Stimulated activated CD8-positive, alpha-beta memory T cell treated with anti-CD3 and anti-CD28 coated beads, Interleukin-4, amount 100 ng/mL, for 24 hours (primary cell): ENCODE measurements at places on chromosomes 12 and 14.
A peak's percentile ranks its signal among the peaks of the same experiment; 100 is the strongest.

DNA sequence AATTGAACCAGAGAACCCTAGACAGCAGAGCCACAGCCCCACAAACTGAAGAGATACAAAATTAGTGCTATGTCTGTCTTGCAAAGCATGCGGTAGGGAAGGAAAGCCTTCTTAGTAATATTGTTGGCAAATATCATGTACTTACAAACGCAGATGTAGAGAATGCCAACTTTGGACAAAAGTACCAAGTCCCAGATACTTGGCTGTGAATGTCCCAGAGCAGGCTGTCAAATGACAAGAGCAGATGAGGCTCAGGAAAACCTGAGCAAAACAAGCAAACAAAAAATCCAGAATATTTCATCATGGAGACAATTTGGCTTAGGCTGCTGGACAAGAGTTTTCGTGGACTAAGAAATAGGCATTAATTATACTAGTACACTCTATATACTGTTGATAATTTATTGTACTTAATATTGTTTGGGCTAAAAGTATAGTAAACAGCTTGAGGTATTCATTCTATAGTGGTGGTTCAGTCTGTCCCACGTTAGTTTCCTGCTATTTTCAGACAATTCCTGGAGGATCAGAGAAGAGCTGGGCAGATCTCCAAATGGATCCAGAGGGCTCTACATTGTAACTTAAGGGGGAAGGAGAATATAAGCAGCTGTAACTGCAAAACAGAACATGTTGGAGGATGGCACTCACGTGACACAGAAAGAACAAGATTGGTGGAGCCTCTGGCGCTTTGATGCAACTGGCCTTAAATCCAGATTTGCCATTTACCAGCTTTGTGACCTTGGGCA lies 329.8 kb downstream of the ATP23 start:
- no peak for DNase-seq

- no peak for DNase-seq
Observed at GRCh38 chr12:5921027-5921909, 23.8 kb downstream of the ANO2 start.

DNA sequence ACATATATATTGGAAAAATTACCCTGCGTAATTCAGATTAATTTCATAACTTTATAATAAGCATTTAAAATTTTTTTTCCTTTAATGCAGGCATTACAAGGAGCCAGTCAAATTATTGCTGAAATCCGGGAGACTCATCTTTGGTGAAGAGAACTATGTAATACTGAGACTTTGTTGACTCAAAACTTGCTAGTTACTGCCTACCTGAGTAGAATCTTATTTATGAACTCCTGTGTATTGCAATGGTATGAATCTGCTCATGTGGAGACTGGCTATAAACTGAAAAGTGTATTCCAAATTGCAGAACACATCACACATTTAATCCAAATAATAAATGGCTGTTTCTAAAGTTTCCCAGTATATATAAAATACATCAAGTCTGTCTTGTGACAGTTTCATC lies 12.4 kb downstream of the YARS2 start:
- no peak for DNase-seq

DNA sequence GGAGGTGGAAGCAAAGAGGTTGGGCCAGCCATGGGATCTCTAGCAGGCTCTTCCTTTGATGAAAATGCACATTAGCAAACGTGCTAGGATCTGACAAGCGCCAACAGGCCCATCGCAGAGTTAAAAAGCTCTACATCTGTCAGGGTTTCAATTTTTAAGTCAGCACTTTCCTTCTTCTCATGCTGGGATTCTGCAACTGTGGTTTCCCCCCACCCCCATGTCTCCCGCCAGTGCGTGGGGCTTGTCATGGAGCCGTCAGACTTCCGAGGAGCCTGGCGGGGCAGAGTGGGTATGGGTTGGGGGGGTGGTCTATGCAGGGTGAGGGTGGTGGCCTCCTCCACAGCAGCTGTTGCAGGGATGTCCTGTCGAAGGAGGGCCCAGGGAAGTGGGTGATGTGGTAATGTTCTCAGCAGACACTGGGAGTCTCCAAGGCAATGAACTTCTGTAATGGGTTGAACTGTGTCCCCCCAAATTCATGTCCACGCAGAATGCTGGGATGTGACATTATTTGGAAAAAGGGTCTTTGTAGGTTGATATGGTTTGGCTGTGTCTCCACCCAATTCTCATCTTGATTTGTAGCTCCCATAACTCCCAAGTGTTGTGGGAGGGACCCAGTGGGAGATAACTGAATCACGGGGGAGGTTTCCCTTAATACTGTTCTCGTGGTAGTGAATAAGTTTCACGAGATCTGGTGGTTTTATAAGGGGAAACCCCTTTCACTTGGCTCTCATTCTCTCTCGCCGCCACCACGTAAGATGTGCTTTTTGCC lies 115.2 kb upstream of the MAP1LC3B2 start:
- no peak for DNase-seq

DNA sequence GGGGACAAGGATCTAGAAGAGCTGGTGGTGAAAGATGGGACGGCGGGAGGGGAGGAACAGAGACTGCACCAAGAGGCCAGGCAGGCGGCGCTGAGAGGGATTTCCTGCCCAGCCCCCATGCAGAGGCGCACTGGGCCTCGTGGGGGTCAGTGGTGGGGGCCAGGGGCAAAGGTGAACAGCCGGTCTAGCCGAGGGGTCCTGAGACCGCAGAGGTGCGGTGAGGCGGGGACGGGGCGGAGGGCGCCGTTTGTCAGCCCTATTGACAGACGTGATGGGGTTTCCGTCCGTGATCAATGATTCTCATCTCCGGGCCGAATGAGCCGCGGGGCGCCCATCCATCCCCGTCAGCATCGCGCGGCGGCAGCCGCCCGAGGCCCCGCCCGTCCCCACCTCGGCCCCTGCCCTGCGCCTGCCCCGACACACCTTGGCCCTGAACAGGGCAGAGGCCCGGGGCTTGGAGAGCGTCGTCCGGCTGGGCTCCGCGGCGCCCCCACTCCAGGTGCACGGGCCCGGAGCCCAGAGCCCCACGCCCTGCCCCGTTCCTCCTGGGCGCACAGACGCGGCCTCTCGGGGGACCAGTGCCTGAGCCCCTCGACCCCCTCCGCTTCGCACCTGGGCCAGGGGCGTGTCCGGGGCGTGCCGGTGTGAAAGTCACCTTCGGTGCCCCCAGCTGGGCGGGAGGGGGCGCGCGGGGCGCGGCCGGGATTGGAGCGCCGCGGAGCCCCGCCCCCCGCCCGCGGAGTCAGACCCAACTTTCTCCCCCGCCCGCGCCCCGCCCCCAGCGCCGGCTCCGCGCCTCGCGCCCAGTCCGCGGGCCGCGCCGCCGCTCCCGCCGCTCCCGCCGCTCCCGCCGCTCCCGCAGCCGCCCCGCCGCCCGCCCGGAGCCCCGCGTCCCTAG lies at the start of gene NXPH4:
Gene NXPH4, plus strand, starts transcription at position 781 of the 898 bp plus-strand sequence. CDS start 176 bp downstream, outside the sequence.
- DNase-seq: peak; percentile 51

GRCh38 chr12:116483959-116484750 lies 75.0 kb upstream of the MAP1LC3B2 start:
- DNase-seq: no peak

- DNase-seq: no peak
Observed at GRCh38 chr14:90781876-90782275, 34.4 kb downstream of the TTC7B start.

DNA sequence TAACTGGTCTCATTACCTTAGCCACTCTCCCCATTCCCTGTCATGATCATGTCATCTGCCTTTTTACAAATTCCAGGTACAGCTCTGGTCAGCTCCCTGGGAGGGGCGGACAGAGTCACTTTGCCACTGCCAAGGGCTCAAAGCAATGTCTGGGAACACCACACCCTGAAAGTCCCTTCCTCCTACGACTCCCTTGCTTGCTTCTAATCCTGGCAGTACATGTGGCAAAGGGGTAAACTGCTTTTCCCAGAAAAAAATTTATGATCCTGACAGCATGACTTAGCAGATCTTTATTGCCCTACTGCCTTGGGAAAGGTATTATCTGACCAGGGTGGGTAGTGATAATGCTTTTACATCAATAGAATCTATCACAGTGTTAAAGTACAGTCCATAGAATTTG lies 376.0 kb upstream of the PDE3A start:
- DNase-seq: no peak

DNA sequence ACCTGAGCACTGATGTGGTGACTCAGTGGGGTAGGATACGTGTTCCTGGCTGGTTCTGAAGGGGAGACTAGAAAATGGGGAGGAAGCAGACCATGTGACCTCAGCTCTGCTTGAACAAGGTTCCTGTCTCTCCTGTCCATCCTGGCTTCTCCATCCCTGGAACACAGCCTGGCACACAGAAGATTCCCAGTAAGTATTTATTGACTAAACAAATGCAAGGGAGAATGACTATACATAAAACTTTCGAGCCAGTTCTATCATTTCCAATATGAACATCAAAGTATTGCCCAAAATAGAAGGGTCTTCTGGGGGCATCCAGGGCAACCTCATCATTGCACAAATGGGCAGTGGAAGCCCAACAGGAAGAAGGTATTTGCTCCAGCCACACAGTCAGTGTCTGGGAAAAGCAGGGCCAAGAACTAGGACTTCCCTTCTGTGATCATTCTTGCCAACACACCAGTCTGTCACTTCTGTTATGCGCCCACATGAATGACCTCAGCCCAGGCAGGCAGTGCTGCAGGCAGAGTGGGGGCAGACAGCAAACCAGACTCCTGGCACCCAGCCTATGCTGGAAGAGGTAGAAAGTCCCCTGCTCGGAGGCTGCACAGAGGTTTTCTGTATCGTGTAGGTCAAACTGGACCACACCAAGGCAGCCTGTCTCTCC lies 5.6 kb upstream of the SERPINA9 start:
- no peak for DNase-seq

- no peak for DNase-seq
Observed at GRCh38 chr12:52794479-52795331, 1.2 kb downstream of the KRT3 start.

GRCh38 chr12:125633686-125634085 lies 568.5 kb downstream of the AACS start:
- DNase-seq: no peak

- no peak for DNase-seq
Observed at GRCh38 chr12:12506496-12506890, 56.2 kb downstream of the DUSP16 start.

DNA sequence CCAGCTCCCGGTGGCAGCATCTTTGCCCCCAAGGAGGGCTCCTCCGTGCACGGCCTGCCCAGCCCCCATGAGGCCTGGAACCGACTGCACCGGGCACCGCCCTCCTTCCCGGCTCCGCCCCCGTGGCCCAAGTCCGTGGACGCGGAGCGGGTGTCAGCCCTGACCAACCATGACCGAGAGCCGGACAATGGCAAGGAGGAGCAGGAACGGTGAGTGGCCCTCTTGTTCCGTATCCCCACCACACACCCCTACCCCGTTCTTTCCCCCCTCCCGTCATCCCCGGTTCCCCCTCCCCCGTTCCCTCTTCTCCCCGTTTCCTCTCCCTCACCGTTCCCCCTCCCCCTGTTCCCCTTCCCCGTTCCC lies 28.3 kb downstream of the LRCOL1 start:
- DNase-seq: no peak

DNA sequence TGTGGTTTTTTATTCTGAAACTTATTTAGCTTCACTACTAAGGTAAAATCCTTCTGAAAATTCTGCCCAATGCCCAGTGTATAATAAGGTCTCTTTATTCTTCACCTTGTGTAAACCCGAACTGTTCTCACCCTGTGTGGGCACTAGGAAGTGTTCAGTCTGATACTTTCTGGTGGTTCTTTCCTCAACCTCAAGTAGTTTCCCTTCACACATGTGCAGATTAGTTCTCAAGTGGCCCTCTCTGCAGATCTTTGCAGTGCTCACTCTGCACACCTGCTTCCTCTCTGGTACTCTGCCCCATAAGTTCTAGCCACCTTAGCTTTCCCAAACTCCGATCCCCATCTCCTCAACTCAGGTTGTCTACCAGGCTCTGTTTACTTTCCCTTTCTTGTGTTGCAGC lies 61.6 kb downstream of the RAD51B start:
- DNase-seq: no peak

- no peak for DNase-seq
Observed at GRCh38 chr12:14773685-14774073, 29.6 kb downstream of the WBP11 start.

- DNase-seq: no peak
Observed at GRCh38 chr12:14540801-14541462, 26.8 kb downstream of the PLBD1 start.

DNA sequence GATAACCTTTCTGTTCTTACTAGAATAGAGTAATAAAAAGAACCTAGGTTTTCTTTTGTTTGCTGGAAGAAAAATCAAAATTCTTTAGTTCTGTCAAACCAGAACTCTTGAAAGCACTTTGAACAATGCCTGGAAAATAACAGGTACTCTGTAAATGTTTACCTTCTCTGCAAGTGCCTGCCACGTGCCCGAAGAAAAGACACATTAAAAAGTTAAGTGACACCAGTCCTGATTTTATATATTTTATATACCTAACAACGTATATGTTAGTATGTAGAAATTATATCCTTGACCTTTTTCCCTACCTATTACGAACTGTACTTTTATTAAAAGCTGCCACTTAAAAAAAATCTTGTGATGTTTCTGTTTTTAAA lies 976 bp downstream of the THAP2 start:
- no peak for DNase-seq

- no peak for DNase-seq
Observed at GRCh38 chr14:87030197-87030596, 962.8 kb downstream of the GALC start.

- DNase-seq: no peak
Observed at GRCh38 chr12:5008661-5009060, 35.0 kb upstream of the KCNA5 start.

GRCh38 chr12:53820514-53821306 lies 68.9 kb upstream of the CISTR start:
- no peak for DNase-seq

GRCh38 chr12:7711133-7711532 lies at the start of gene DPPA3:
Gene DPPA3 (plus strand): TSS chr12:7711433. CDS start chr12:7711571, 138 bp downstream.
- no peak for DNase-seq

GRCh38 chr12:52637299-52637698 lies 14.7 kb downstream of the KRT2 start:
- no peak for DNase-seq

DNA sequence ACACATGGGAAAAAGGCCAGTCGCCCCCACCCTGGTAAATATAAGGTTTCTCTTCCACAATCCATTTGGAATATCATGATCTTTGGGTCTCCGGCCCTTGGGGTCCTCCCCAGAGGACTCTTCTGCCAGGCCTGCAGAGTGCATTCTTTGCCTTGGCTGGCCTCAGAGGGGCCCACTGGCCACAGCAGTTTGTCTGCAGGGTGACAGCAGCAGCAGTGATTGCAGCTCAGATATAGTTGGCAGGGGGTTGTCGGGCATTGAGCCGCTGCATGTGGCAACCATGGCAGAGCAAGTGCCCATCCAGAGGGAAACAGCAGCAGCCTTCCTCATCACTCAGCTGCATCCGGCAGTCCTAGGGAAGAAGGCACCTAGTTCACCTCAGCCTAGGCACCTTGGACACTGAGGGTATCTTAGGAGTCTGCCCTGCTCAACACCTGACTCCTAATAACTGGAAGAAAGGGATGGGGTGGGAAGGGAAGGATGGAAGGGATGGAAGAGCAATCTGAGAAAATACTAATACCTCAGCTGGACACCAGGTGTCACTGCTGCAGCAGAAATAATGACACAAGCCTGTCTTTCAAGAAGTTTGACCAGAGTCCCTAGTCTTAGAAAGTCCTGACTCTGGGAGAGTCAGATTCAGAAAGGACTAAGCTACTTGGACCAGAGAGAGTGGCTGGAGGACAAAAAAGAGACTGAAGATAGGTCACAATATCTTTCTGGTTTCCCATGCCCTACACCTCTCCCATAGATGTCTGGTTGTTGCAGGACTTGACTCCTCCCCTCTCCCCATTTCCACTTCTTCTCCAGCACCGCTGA lies 8.9 kb downstream of the AJUBA start:
- DNase-seq: peak; percentile 6

- no peak for DNase-seq
Observed at GRCh38 chr12:19434538-19434937, 4.8 kb upstream of the AEBP2 start.
